Urinary bladder (tissue), 4 donors: ENCODE measurements at places on chromosomes 3 and 15. TPM values are rescaled to one million over a fixed set of nuclear protein-coding genes. Genes with fewer than 3 reads are reported as not detected.

DNA sequence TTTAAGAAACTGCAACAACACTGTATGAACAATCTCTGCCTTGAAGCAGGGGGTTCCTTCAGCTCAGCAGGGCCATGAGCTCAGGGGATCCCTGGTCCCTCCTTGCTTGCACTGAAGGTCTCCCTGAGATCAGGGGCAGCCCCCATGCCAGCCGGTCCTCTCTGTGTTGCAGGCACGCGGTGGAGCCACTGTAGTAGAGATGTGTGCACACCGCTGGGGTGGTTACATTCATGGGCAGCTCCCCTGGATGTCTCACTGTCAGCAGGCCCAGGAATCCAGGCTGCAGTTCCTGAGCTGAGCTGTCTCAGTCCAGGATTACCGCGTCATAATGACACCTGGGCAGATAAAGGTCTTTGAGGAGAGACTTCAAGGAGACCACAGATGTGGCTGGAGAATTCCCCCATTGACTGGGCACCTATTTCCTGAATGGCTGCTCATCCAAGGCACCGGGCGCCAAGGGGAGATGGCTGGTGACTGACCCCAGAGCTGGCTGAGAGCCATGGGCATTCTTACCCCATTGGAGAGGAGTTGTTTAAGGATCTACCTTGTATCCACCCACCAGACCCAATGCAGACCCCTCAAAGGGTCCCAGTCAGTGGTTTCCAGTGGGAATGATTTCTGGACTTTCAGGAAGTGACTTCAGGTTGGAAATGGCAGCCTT, 10.4 kb upstream of the KLF13 start:
- no peak for DNase-seq

GRCh38 chr3:46065294-46065705, 38.0 kb upstream of the XCR1 start:
- DNase-seq: no peak

DNA sequence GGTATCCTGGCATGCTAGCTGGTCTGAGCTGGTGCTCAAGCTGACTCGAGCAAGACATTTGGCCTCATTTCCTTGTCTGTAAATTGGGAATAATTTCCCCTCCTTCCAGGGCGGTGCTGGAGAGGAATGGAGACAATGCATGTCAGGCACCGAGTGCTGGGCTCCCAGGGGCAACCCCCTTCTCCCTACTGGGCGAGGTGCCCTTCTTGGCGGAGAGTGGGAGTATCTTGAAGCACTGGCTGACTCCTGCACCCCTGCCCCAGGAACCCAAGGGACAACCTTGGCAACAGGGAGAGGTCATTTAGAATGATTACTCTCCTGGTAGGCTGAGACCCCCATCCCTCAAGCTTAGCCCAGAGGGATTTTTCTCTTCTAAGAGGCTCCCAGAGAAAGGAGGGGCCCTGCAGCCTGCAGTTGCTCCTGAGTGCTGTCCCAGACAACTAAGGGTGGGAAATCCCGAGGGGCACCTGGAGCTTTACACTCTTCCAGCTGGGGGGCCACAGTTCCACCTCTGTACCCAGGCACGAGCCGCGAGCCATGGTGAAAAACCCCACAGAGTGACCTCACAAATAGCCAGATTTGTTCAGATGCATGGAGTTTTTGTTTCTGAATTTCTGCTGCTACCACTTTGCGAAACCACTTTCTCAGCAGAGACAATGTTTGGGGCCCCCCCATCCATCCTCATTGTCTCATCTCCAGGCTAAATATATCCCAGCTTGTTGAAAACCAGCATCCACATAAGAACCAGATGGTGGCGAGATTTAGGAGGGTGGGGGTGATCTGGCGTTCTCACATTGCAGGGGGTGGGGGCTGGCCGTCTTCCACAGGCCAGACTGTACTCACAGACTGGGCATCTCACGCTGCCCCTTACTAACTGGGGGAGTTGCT, 44.8 kb downstream of the ABTB1 start:
- no peak for DNase-seq

- DNase-seq: peak; percentile 40
Measured at GRCh38 chr3:101512396-101512645, 691 bp downstream of the SENP7 start.

DNA sequence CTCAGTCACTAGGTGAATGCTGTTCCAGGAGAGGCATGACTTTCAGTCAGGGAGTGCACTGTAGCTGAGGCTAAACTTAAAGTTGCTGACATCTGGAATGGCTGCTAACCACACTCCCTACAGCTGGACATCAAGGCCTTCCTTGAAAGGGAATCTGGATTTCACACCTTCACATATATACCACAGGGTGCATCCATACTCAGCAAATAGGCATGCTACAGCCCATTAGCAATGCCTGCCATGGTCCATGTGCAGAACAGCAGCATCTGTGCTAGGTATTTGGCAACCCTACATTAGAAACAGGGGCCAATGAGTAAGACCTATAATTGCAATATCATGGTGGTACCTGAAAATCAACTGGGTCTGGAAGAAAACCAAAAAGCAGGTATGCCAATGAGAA, 74.8 kb downstream of the SNTN start:
- no peak for DNase-seq

- DNase-seq: no peak
Measured at GRCh38 chr15:65921780-65922179, 52.5 kb downstream of the RAB11A start.

- DNase-seq: no peak
Measured at GRCh38 chr3:160372780-160373179, 26.2 kb downstream of the IFT80 start.

- no peak for DNase-seq
Measured at GRCh38 chr3:49668861-49669260, 5.3 kb upstream of the APEH start.

DNA sequence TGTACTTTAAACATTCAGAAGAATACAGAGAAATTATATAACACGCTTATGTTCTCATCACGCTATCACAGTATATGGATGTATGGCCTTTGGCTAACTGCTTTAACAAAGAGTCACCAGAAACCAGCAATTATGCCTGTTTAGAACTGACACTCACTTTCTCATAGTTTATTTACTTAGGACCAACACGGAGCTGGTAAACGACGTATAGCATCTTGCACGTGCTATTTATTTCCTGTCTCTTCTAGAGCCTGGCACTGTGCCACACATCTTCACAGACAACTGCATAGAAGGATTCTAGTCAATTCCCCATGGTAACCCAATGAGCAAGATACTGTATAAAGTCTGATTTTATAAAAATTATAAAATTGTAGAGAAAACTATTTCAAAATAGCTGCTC, 43.6 kb downstream of the TBC1D2B start:
- no peak for DNase-seq

DNA sequence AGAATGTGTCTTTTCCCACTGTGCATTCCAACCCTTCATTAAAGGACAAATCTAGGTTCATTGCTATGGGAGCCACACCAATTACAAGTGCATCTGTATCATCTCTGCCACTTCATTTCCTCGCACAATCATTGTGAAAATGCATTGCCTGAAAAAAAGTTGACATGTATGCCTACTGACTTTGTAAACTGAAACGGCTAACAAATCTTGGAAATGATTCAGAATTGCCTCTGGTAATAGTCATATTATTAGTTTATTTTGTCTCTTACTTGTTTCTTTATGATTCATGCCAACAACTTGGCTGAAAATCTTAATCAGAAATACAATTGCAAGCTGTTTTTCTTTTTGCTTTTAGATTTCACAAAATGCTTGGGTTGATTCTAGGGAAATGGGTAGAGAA, 497.1 kb downstream of the ZIC1 start:
- DNase-seq: no peak

DNA sequence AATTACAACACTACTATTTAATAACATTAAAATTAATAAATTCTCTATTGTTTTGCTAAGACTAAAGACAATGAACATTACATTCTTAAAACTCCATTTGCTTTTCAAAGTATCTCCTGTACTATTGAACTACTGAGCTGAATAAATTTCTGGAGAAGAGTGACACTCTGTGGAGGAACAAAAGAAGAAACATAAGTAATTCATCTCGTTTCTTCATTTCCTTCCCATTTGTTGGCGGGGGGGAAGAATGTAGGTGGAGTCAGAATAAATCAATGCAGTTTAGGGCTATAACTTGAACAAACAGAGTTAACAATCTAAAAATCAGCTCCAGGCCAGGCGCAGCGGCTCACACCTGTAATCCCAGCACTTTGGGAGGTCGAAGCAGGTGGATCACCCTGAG, 32.7 kb downstream of the EFHB start:
- no peak for DNase-seq

DNA sequence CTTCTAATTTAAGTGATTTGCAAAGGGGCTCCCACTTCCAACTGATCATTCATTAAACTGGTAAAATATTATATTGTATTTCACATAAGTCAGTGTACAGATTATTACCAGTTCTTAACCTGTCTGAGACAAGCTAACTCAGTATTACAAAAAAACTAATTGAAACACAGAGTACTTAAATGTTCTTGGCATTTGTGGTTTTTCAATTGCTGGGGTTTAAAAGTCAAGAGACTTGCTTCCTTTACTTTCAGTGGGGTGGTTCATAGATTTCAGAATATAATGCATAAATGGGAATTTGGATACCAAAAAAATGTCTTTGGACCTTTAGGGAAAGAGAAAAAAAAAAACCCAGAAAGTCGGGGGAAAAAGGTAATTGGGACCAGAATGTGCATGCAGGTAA, 85.0 kb downstream of the ATP10A start:
- no peak for DNase-seq

DNA sequence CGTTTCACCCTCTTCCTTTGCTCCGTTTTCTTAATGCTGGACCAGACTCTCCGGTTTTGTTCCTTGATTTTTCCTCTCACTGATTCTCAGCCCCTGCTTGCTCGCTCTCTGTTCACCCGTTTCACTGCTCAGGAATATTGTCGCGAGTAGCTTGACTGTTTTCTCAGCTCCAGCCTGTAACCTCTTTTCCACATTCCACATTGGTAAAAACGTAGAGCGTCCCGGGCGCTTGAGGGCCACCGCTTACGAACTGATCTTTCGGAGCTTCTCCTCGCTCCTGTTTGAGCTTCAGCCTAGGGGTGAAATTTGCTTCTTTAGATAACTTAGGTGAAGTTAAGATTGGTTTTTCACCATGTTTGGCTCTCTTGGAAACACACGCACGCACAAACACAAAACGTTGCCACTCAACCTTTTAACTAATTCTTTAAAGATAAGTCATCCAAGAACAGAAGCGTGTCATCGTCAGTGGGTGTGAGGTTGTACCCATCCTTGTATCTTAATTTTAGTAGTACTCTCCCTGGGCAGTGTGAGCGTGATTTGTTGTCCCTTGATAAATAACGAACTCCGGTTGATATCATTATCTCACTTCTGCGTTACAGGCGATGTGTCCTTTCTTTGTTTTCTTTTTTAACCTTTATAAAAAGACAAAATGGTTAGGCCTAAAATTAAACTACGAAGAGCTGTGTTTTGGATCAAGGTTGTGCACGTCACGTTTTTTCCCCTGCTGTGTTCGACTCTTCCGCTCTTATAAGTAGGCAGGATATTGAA, 1.0 kb downstream of the PAK2 start:
- peak; percentile 35 for DNase-seq

DNA sequence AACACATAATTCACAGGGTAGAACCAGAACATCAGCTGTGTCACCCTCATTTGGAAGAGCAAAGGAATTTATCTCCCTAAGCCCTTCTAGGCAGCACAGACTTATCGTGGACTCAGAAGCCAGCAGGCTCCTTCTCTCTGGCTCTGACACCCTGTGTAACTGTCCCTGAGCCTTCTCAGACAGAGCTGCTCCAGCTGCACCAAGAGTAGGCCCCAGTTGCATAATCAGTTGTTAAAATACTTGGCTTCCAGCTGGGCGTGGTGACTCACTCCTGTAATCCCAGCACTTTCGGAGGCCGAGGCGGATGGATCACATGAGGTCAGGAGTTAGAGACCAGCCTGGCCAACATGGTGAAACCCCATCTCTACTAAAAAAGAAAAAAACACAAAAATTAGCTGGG, 49.4 kb upstream of the ACVR2B start:
- no peak for DNase-seq

GRCh38 chr3:185406121-185406620, 43.2 kb downstream of the MAP3K13 start:
- DNase-seq: no peak

GRCh38 chr3:11212784-11213183, 58.5 kb downstream of the HRH1 start:
- no peak for DNase-seq

DNA sequence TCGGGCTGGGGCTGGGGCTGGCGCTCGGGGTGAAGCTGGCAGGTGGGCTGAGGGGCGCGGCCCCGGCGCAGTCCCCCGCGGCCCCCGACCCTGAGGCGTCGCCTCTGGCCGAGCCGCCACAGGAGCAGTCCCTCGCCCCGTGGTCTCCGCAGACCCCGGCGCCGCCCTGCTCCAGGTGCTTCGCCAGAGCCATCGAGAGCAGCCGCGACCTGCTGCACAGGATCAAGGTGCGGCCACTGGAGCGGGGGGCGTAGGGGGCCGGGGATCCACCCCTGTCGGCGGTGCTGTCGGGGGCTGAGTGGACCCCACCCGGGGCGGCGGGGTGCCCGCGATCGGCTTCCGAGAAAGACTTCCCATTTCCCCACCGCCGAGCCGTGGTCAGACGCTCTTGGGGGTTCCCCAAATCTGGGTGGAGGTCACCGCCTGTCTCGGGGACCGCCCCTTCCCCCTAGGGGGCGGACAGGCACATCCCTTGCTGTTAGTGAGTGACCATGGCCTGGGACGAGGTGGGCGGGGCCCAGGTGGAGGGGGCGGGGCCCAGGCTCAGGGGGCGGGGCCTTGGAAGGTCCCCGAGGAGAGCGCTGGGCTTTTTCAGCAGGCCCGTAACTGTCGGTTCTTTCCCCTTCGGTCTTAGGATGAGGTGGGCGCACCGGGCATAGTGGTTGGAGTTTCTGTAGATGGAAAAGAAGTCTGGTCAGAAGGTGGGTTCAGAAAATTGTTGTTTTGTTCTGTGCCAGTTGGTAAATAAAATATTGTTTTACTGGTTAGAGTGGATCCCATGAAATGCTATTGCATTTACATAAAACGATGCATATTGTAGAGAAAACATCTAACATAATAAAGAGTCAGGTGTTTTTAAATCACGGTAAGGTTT, 578 bp downstream of the LACTB start:
- DNase-seq: no peak

DNA sequence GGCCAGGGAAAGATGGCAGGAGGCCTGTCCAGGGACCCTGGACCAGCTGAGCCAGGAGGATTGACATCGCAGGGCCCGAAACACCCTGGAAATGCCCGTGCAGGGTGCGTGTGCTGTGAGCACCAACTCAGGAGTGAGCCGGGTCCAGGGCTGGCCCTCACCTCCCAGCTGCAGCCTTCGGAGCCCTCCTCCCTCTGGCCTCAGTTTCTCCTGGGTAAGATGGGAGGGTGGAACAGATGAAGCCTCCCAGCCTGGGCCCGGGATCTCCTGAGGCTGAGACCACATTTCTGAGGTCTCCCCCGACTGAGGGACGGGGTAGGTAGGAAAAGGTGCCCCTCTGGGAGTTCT, 5.3 kb upstream of the CALML4 start:
- DNase-seq: no peak

RARRES1 gene
- total RNA-seq: 26.3 TPM

RBP2 gene
- not detected for total RNA-seq

ABHD14A gene
- 13.0 TPM for total RNA-seq

CPNE9 gene
- total RNA-seq: not detected

DHX30 gene
- 41.8 TPM for total RNA-seq

ALDH1L1 gene
- 11.5 TPM for total RNA-seq

SNTN gene
- total RNA-seq: not detected

SLC9A9 gene
- 46.2 TPM for total RNA-seq
